ENCODE measurements at places on chromosomes 12 and 14.

DNA sequence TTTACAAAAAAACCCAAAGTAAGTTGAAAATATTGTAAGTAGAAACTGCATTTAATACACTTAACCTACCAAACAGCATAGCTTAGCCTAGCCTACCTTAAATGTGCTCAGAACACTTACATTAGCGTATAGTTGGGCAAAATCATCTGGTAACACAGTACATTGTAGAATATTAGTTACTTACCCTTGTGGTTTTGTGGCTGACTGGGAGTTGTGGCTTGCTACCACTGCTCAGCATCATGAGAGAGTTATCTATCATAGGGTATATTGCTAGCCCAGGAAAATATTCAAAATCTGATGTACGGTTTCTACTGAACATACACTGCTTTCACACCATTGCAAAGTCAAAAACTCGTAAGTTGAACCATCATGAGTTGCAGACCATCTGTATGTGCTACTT, 141.7 kb upstream of the GARIN6 start:
- no peak for DNase-seq

- no peak for DNase-seq
Measured at GRCh38 chr14:80491650-80492049, 280.3 kb upstream of the DIO2 start.

DNA sequence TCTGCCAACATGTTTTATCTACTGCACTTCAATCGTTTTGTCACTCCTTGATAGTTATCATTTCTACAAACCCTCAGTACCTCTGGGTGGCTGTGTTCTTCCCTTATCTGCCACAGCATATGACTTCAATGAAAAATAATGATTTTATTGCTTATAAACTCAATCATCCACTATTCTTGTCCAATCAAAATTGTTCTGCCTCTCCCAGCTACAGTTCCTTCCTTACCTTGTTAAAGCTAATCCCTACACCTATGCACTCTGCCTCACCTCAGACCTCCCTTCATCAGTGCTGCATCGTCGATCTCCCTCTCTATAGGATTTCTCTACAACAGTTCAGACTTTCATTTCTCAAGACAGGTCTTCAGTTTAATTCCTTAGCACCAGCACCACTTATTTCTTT, 58.8 kb downstream of the ERGIC2 start:
- DNase-seq, result no peak

DNA sequence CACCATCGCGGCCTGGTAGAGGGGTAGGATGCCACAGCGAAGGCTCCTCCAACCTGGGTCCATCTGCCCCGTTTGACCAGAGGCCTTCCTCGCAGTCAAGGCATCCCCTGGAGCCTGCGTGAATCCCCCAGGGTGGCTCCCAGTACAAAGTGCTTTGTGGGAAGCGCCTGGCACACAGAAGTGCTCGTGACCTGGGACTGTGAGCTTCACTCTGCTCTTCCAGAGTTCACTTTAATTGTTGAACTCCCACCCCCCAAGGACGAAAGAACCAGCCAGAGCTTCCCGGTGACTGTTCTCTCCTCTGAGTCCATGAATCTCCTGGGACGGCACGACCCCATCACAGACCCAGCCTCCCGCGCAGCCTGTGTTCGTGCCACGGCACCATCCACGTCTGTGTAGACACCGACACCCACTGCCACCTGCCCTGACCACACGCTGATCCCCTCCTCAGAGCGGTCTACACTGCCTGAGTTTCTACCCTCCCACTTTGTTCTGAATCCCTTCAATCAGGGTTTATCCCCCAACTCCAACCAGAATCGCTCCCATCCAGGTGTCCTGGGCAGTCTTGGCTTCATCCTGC, 15.9 kb downstream of the P2RX2 start:
- no peak for DNase-seq

GRCh38 chr12:111788178-111788654, 21.5 kb downstream of the ALDH2 start:
- DNase-seq, result no peak

DNA sequence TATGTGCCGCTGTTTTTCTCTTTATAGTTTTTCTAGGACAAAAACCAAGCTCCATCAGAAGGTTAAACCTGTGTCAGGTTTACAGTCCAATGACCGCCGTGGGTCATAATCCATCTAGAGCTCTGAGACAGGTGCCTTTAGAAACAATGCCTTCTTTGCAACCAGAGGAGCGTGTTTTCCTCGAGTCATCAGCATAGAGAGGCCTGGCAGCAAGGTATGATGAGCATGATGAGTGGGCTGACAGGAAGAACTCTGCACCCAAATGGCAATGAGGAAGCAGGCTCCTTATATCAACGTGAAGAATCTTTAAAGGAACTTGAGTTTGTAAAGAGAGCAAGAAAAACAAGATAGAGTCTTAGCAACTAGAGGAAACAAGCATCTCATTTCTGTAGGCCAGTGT, 60.5 kb upstream of the NUDT4 start:
- DNase-seq, result no peak

DNA sequence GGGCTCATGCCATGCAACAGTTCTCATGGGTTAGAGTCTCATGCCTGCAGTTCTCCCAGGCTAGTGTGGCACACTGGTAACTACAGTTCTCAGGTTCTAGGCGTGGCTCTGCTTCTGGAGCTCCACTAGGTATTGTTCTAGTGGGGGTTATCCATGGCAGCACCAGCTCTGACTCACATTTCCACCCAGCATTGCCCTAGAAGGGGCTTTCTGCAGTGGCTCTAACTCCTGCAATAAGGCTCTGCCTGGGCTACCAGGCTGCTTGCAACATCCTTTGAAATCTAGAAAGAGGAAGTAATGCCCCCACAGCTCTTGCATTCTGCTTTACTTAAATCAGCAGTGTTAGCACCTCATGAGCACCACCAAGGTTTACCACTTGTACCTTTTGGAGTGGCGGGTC, 220.3 kb upstream of the ARID2 start:
- DNase-seq, result no peak

DNA sequence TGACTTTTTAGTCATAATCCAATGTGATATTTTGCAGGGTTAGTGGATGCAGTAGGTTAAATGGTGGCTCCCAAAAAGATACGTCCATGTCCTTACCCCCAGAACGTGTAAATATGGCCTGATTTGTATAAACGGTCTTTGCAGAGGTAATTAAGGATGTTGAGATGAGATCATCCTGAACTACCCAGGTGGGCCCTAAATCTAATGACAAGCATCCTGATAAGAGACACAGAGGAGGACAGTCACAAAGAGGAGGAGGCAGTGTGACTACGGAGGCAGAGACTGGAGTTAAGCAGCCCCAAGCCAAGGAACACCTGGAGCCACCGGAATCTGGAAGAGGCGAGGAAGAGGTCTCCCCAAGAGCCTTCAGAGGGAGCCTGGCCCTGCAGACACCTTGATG, 293.4 kb downstream of the ZFP36L1 start:
- DNase-seq, result no peak

- DNase-seq, result no peak
Measured at GRCh38 chr12:1360441-1361210, 233.8 kb downstream of the FBXL14 start.

- DNase-seq, result no peak
Measured at GRCh38 chr12:93387780-93388179, 10.1 kb downstream of the NUDT4 start.

DNA sequence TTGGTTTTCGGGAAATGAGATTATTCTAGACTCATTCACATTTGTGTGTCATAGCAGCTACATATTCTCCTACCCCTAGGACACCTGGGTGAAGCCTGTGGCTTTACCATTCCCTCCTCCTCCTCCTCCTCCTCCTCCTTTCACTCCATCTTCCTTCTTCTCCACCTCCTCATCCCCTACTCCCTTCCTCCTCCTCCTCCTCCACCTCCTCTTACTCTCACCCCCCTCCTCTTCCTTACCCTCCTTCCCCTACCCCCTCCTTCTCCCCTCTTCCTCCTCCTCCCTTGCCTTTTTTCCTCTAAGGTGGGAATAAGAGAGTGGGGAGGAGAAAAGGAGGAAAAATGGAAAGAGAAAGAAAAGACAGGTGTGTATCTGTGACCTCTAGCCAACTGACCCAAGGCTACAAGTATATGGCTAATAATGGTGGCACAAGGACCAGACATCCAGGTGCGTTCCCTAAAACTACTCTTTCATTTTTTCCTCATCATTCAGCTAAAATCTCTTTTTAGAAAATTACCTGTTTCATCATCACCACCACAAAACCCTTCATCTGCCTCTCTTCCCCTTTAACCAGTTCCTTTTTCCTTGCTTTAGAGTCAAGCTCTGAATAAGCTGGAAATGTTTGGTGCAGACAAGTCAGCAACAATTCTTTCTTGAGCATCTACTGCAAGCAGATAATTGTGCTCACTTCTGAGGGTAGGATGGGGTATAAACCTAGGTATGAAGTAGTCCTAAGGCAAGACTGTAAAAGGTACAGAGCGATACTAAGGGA, 149.8 kb upstream of the FOXN3 start:
- DNase-seq, result no peak

DNA sequence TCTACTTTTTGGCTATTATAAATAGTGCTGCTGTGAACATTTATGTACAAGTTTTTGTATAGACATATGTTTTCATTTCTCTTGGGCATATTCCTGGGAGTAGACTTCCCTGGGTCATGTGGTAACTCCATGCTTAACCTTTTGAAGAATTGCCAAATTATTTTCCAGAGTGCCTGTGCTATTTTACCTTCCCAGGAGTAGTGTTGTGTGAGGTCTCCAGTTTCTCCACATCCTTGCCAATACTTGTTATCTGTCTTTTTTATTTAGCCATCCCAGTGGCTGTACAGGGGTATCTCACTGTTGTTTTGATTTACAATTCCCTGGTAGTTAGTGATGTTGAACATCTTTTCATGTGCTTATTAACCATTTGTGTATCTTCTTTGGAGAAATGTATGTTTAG, 18.9 kb downstream of the UBE3B start:
- DNase-seq, result no peak

DNA sequence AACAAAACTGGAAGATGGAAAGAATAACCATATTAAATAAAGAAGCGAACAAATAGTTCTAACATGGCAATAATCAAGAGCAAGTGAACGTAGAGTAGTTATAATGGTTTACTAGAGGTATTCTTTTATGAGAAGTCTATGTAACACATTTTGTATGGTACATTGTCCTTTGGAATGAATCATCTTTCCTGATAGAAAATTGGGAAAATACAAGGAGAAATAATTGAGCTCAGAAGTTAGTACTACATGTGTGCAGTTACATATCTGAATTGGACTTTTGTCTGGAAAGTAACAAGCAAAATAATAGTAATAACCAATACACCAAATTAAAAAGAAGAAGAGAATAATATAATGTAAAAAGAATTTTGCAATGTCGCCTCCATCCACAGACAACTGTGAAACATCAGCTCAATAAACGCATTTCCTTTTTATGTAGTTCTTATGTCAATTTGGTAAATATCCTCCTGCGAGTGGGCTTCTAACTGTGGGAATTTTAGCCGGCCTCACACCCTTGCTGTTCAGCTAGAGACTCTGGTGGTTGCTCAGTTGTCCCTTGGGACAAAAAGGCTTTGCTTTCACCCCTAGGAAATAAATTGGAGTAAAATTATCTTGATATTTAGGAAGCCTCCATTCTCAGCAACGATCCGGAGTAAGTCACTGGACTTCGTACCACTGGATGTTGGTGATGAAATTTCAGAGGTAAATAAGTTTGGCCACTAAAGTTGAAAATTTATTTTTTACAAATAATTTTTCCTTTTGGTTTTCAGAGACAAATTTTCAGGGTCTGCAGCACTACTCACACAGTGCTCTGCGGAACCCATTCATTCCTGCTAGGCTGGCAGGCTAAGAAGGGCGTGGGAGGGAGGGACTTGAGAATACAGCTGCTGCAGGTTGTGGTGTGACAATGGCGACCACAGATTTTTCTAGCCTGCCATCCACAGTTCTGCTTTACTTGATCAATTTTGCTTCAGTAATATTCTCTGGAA, 1.1 kb upstream of the TUBA1A start:
- no peak for DNase-seq

DNA sequence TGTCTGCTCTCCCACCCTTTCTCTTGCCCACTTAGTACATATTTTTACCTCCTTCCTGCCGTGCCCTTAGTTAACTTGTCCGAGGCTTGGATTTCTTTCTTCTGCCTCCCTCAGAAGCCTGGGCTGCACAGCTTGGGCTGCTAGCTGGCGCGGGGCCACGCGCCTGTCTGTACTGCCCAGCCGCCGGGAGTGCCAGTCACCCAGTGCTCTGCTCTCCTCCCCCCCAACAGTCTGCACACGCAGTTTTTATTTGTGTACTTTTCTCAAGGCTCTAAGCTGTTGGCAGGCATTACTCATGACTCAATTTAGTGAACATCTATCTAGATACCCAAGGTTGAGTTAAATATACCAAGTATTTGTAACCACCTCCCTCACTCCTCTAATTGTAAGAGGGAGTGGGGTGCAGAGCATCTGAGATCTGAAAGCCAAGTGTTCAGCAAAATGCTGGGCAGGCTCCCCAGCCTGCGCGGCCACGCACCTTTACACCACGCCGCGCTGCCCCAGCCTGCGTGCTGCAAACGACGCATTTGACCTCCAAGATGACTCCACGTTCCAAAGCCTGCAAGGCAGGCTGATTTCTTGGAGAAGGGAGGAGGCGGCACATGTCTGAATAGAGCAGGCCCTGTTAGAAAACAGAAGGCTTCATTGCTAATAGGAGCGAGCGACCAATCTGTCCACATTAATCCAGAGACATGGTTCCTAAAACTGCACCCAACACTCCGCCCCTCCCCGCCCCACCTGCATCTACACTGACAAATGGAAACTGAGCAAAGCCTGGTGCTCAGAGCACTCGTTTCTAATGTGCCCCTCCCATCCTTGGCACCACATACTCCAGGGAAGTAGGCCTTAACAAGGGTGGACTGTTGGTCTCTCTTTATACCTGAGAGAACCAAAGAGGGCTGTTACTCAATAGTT, 18.2 kb upstream of the CACNA2D4 start:
- no peak for DNase-seq

GRCh38 chr14:98375566-98375965, 896.4 kb downstream of the BCL11B start:
- no peak for DNase-seq

DNA sequence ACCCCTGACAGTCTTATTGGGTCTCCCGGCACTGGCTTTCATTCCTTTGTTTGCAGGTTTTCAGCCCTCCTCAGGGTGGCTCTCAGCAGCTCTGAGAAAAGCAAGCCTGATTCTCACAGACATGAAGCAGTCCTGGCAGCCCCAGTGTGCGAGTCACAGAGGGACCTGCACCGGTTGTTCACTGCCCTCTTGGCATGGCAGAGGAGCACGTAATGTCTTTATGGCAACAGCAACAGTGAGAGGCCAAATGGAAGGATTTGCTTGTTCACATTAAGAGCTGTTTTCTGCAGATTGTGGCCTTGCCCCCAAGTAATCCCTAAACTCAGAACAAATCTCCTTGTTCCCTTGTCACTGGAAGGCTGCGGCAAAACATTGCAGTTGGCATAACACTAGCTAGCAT, 3.4 kb downstream of the KCNA5 start:
- DNase-seq, result no peak

- no peak for DNase-seq
Measured at GRCh38 chr12:81150382-81150781, 72.5 kb downstream of the ACSS3 start.

DNA sequence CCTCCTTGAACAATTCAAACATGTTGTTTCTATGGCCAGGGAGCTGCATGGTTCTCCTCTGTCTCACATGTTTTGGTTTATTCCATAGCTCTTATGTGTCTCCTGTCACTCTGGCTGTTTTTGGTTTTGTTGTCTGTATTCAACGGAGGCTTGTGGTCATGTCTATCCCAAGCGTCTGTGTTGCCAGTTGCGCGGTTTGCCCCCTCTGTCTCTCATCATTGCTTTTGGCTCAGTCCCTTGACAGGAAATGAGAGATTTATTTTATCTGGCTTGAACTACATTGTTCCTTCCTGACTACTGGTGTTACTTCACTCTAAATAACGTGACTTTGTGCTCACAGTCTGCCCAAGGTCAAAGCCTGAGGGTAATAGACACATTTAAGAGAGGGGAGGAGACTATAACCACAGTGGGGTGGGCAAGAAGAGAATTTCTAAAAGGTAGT, 96.4 kb upstream of the SOX5 start:
- DNase-seq, result no peak
